ENCODE measurements at places on chromosomes 3 and 15. TPM values are rescaled to one million over a fixed set of nuclear protein-coding genes. Genes with fewer than 3 reads are reported as not detected.

The ZNF860 gene
- total RNA-seq: not detected

The RBMS3 gene
- total RNA-seq: 3.3 TPM

The AQP9 gene
- total RNA-seq: not detected

The CACNA1D gene
- not detected for total RNA-seq

The SH3GL3 gene
- total RNA-seq: not detected

The MESP2 gene
- not detected for total RNA-seq

The CCR3 gene
- not detected for total RNA-seq

The C3orf22 gene
- total RNA-seq: not detected

The OSTN gene
- not detected for total RNA-seq

The CNOT10 gene
- total RNA-seq: 56.8 TPM

The TNNC1 gene
- 8.4 TPM for total RNA-seq

The SYNPR gene
- not detected for total RNA-seq

The SLC2A2 gene
- total RNA-seq: not detected

The BCHE gene
- not detected for total RNA-seq

The CLRN1 gene
- not detected for total RNA-seq

The CA12 gene
- 0.95 TPM for total RNA-seq

The FEZF2 gene
- not detected for total RNA-seq

The LDHAL6B gene
- total RNA-seq: not detected

The CALML4 gene
- total RNA-seq: 9.6 TPM

The CACNA2D2 gene
- total RNA-seq: 2.4 TPM

The GALNT15 gene
- total RNA-seq: not detected

The RAD51 gene
- total RNA-seq: 39.5 TPM

The CTXN2 gene
- not detected for total RNA-seq

The PIERCE2 gene
- total RNA-seq: not detected

The BCL2A1 gene
- total RNA-seq: 79.8 TPM

The ADAMTS17 gene
- 1.5 TPM for total RNA-seq

The GRM7 gene
- total RNA-seq: not detected

The C2CD4A gene
- total RNA-seq: 0.20 TPM

The GPR149 gene
- not detected for total RNA-seq

The TLR9 gene
- 0.18 TPM for total RNA-seq

The CHRM5 gene
- not detected for total RNA-seq

The MUC4 gene
- total RNA-seq: 0.32 TPM

The RLBP1 gene
- not detected for total RNA-seq

The CHRFAM7A gene
- total RNA-seq: not detected

The ITIH1 gene
- total RNA-seq: not detected

The KIF23 gene
- total RNA-seq: 45.0 TPM

The TEX9 gene
- 1.5 TPM for total RNA-seq

The GRAMD1C gene
- 0.48 TPM for total RNA-seq

The HTD2 gene
- total RNA-seq: 10.3 TPM

The GOLGA8J gene
- total RNA-seq: 0.41 TPM

The FRMD4B gene
- total RNA-seq: 1.7 TPM

The MST1R gene
- 0.68 TPM for total RNA-seq

The DPH3 gene
- 23.9 TPM for total RNA-seq

The HDAC11 gene
- total RNA-seq: 3.7 TPM

The PP2D1 gene
- not detected for total RNA-seq

Data from activated naive CD4-positive, alpha-beta T cell treated with anti-CD3 and anti-CD28 coated beads, Interleukin-2, amount 50 U/mL, for 72 hours (primary cell).